ENCODE measurements at places on chromosomes 1 and 21.

- DNase-seq: no peak
Measured at GRCh38 chr21:25300632-25301031, 306.6 kb downstream of the MRPL39 start.

DNA sequence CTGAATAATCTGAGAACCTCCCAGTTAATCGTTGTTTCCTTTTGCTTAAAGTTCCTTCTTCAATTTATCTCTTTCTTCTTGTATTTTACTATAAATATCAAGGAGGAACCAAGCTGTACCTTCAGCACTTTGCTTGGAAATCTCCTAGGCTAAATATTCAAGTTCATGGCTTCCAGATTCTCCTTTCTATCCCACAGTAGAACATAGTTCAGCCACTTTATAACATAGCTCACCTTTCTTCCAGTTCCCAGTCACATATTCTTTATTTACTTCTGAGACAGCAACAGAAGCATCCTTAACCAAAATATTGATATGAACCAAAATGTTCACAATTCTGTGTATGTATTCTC, 11.0 kb downstream of the ZMYM4 start:
- no peak for DNase-seq

DNA sequence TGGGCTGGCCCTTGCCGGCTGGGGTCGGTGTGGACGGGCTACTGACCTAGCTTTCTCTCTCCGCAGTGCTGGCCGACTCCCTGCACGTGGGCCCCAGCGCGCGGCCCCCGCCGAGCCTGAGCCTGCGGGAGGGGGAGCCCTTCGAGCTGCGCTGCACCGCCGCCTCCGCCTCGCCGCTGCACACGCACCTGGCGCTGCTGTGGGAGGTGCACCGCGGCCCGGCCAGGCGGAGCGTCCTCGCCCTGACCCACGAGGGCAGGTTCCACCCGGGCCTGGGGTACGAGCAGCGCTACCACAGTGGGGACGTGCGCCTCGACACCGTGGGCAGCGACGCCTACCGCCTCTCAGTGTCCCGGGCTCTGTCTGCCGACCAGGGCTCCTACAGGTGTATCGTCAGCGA, 34.9 kb downstream of the PTGFRN start:
- DNase-seq: no peak

DNA sequence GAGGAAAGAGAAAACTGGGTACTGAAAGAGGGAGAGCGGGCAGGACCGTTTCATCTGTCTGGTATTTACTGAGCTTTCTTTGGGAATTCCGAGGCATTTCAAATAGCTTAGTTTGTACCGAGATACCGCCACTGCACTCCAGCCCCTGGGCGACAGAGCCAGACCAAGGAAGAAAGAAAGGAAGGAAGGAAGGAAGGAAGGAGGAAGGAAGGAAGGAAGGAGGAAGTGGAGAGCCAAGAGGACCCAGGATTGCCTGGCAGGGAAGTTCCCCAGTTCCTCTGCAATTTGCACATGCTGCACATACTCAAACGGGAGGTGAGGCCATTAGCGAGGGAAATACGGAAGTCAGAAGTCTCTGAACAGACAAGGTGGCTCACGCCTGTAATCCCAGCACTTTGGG, 961 bp upstream of the FUCA1 start:
- no peak for DNase-seq

DNA sequence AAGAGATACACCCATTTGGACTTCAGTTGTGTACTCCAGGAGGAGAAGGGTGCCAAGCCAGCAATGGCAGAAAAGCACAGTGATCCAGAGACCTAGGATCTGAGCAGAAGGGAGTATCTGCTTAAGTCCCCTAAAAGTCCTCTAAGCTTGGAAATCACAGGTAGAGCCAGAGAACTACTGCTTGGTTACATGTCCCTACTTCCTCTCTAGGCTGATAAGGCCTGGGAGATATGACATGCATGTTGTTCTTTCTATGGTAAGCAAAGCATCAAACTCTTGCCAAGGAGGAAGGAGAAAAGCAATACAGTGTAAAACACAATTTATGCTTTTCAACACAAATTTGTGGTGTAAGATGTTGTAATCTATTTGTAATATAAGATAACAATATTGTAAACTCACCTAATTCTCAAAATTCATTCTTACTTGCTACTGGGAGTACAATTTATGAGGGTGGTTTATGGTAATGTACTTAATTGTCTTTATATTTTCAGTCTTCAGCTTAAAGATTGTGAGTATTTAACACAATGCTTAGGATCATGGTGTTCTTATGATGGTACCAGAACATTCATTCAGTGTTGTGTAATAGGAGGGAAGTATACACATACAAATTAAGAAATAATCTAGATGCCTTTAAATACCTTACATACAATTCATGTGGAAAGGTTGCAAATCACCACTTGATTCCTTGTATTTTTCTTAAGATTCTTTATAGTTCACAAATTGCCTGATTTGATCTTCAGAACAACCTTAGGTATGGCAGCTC, 49.1 kb upstream of the GNG12 start:
- DNase-seq: no peak

DNA sequence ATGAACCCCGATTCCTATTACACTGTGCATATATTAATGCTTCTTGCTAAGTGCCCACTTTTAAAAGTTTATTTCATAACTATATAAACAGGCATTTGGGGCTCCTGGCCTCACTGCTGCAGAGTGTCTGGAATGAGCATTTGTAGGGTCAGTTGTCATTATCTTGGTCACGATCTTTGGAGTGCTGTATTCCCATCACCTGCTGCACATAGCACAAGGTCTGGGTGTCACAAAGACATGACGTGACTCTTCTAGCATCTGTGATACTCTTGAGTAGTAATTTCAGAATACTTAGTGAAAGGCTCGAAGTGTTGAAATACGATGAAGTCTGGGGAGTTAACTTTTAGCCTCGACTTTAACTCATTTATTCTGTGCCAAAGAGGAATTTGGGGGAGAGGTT, 186.4 kb downstream of the FMN2 start:
- no peak for DNase-seq

DNA sequence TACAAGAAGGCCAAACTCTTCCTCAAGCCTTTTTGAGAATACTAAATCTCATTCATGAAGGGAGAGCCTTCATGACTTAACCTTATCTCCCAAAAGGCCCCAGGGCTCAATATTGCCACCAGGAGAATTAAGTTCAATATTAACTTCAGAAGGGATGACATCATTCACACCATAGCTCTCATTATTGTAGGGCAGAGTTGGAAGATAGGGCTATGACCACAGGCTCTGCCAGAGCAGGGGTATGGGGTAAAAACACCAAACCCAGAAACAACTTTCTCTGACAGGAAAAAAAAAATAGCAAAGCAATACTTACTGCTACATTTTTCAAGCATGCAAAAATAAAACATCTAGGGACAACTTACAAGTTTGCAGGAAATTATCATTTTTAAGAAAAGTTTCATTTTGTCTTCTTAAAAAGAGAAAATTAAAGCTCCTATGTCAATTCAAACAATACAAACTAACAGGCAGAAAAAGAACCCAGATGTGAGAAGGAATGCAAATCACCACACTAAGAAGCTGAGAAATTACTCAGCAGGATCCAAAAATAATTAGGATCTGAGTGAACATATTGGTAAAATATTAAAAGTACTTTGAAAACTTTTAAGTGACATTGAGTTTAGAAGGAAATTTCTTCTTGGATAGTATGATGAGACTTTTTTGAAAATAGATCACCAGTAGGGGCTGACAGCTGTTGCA, 1156.5 kb downstream of the NCAM2 start:
- no peak for DNase-seq

- no peak for DNase-seq
Measured at GRCh38 chr1:239389703-239390102, 3.3 kb downstream of the CHRM3 start.

GRCh38 chr1:53576866-53577760, 117.9 kb downstream of the DMRTB1 start:
- DNase-seq: no peak

DNA sequence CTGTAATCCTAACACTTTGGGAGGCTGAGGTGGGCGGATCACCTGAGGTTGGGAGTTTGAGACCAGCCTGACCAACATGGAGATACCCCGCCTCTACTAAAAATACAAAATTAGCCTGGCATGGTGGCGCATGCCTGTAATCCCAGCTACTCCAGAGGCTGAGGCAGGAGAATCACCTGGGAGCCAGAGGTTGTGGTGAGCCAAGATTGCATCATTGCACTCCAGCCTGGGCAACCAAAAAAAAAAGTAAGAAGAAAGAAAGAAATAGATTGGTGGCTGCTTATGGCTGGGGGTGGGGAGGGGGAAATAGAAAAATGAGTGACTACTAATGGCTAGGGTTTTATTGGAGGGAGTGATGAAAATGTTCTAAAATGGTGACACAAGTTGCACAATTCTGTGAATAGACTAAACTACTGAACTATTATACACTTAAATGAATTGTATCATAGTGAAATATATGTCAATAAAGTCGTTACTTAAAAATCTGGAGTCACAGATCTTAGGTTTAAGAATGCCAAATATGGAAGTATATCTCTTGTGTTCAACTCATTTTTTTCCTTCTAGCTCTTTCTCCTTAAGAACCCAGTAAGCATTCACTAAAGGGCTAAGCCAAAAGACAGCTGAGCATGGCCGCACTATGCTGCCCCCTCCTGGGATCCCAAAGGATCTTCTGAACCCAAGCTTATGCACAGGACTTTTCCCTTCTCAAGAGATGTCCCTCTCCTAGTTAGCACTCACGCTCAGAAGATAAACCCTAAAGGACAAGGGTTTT, 3.2 kb upstream of the NPL start:
- DNase-seq: peak; percentile 10

DNA sequence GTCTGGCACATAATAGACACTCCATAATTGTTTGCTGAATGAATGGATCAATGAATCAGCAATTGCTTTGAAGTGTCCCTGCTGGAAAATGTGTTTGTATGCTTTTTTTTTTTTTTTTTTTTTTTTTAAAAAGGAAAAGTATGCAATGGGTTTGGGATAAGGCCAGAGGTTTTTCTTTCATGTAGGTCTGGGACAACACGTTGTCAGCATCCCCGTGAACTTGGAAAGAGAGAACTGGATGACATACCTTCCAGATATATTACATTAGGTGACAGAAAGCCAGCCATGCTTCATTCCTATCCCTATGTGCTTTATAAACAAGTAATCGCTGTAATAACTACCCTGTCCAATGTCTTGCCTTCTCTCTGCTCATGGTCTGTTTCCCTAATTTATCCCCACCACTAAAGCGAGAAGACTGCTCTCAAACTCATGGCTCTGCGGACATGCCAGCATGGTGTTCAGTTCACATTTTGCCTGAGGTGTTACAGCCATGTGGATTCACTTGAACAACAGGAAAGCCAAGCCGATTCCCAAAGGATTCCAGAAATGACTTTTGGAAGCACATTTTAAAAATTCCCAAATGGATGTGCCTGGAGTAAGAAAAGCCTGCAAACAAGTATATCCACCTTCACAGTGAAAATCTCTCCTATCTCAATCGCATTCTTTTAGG, 34.8 kb upstream of the GREM2 start:
- DNase-seq: no peak

DNA sequence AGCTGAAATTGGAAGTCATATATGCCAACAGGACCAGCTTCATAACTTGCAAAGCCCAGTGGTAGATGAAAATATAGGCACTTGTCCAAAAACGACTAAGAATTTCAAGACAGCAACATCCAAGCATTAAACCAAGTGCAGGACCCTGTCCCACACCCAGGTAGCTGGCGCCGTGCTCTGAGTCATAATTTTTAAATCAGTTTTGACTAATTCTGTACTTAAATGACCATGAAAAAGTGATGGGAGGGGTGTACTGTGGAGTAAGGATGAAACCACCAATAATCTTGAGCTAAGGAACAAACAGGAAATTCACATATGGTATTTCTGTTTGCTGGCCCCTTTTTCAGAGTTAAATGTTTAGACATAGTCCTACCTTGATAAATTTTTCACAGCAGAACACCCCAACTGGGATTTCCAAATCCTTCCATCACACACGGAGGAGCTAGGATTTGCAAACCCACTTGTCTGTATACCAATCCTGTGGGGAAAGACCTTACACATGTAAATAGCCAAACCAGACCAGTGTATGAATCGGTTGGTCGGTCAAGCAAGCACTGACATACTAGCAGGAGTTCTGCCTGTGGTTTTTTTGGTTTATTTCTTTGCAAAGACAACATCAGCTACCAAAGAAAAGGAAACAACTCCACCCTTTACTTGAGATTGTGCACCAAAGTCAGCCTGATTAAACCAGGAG, 235.7 kb upstream of the RAB4A start:
- no peak for DNase-seq

GRCh38 chr1:172180501-172181285, 239.8 kb upstream of the C1orf105 start:
- no peak for DNase-seq

DNA sequence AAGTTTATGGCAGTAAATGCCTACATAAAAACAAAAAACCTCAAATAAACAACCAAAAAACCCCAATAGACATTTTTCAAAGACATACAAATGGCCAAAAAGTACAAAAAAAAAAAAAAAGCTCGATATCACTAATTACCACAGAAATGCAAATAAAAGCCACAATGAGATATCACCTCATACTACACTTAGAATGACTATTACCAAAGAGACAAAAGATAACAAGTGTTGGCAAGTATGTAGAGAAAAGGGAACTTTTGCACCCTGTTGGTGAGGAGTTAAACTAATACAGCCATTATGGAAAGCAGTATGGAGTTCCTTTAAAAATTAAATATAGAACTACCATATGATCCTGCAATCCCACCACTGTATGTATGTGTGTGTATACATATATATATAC, 21.1 kb downstream of the SLC25A24 start:
- no peak for DNase-seq

DNA sequence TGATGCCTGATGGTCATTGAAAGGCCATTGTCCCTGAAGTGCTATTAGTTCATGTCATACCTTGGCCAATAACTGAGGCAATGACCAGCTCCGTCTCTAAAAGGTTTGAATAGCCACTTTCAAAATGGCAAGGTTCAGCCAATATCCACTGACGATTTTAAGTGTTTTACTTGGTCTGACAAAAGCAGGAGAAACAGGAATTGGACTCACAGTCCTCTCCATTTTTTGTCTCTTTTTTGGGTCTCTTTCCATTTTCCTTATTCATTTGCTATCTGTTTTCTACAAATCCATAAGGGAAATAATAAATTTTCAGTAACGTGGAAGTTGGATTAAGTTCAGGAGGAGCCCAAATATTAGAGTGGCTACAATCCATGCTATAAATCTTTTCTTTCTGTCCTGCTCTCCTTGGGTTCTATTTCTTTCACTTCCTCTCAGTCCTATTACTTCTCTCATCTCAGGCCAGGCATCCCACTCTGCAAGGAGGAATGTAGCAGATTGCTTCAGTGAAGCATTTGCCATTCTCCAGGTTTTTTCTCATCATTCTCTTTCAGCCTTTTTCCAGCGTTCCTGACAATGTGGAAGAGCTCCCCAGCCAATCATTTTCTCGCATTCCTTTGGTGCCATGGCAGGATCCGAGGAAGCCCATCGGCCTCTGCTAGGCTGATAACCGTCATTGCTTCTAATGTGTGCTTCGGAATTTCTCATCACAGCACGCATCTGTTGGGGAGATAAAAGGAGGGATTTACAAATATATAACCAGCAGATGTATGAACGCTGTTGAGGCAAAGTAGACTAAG, 414.5 kb downstream of the ADGRL2 start:
- DNase-seq: no peak

DNA sequence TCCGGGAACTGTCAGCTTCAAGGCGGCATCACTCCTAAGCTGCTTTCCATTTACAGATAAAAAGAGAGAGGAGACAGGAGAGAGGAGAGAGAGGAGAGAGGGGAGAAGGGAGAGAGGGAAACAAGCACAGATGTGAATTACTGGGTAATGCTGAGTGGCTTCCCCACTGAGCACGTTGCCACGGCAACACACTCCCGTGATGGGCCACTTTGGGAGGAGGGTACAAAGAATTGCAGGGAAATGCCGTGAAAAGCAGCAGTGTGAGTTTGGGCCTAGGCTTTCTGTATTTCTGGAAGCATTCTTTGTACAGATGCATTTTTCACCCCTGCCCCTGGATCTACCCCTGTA, 128.0 kb upstream of the IRF2BP2 start:
- DNase-seq: no peak
